Activated CD4-positive, alpha-beta memory T cell treated with anti-CD3 and anti-CD28 coated beads, Interleukin-2, amount 10 ng/mL, durations not matched to agents 7 days and 5 days (primary cell): ENCODE measurements at places on chromosomes 1 and 21. TPM values are rescaled to one million over a fixed set of nuclear protein-coding genes. Genes with fewer than 3 reads are reported as not detected.
A peak's percentile ranks its signal among the peaks of the same experiment; 100 is the strongest.

- DNase-seq: peak; percentile 66
- no peak overlapping the region for H3K4me3 ChIP-seq
- H3K36me3 ChIP-seq: no peaks in the 10 kb centered on the region
- peaks cover 25% of the 10 kb centered on the region for H3K27me3 ChIP-seq
These were observed 83.6 kb upstream of the SLC25A33 start for GRCh38 chr1:9455487-9456234.

GRCh38 chr1:200890818-200891773 lies 3.6 kb upstream of the INAVA start:
- peaks cover 59% of the 10 kb centered on the region for H3K27me3 ChIP-seq
- H3K36me3 ChIP-seq: no peaks in the 10 kb centered on the region
- no peak overlapping the region for H3K27ac ChIP-seq
- H3K4me1 ChIP-seq: peaks cover 44% of the 10 kb centered on the region

DNA sequence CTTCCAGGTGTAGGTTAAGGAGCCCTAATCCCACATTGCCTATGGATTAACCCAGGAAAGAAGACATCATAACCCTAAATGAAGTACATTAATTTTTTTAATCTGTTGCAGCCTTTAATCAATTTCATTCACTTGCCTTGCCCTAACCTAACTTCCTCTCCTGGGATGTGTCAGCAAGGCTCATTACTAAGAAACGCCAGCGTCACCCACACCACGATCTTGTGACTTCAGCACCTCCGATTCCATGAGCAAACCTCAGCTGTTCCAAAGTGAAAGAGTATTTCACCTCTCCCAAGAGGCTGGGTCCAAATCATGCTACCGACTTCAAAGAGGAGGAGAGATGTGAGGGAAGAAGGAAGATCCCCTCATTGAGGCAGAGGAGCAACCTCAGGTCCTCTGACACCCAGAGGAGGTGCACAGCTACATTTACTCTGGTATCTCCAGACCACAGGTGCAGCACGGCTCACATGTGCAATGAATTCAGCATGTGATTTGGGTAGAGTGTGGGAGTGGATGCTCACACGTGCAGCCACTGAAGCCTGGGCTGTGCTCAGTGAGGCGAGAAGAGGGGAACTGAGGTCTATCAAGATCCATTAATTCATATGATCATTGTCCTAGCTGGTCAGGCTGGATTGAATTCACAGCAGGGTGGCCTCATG lies 134.1 kb downstream of the SLC30A10 start:
- no peak overlapping the region for H3K27ac ChIP-seq
- no peak overlapping the region for H3K4me3 ChIP-seq
- DNase-seq: no peak
- H3K4me1 ChIP-seq: no peaks in the 10 kb centered on the region
- no peaks in the 10 kb centered on the region for H3K27me3 ChIP-seq

Gene SH2D5
- 0.23 TPM for total RNA-seq

Gene INSRR
- 0.13 TPM for total RNA-seq
